ENCODE measurements at places on chromosomes 3 and 15. TPM values are rescaled to one million over a fixed set of nuclear protein-coding genes. Genes with fewer than 3 reads are reported as not detected.

The CDHR4 gene
- polyA plus RNA-seq: not detected

The ATP11B gene
- 31.2 TPM for polyA plus RNA-seq

The CHAC1 gene
- 3.6 TPM for polyA plus RNA-seq

The AGBL1 gene
- 0.12 TPM for polyA plus RNA-seq

The GOLGA6B gene
- not detected for polyA plus RNA-seq

The RRP9 gene
- 26.8 TPM for polyA plus RNA-seq

The RPL32 gene
- polyA plus RNA-seq: 1,223 TPM

The TGM4 gene
- not detected for polyA plus RNA-seq

The RASL12 gene
- not detected for polyA plus RNA-seq

The CPNE9 gene
- 0.32 TPM for polyA plus RNA-seq

The ZDHHC19 gene
- 3.8 TPM for polyA plus RNA-seq

The VGLL3 gene
- 0.16 TPM for polyA plus RNA-seq

The PRR20G gene
- not detected for polyA plus RNA-seq
